ENCODE measurements at places on chromosomes 16 and 17. TPM values are rescaled to one million over a fixed set of nuclear protein-coding genes. Genes with fewer than 3 reads are reported as not detected.

GFAP gene
- total RNA-seq = not detected

SMIM36 gene
- total RNA-seq = not detected

UBE2G1 gene
- total RNA-seq = 18.9 TPM

PERCC1 gene
- not detected for total RNA-seq

COG1 gene
- 22.9 TPM for total RNA-seq

MYOCD gene
- total RNA-seq = 2.2 TPM
